ENCODE measurements at places on chromosomes 5 and 9. TPM values are rescaled to one million over a fixed set of nuclear protein-coding genes. Genes with fewer than 3 reads are reported as not detected.

CD180 gene
- 0.22 TPM for polyA plus RNA-seq

RNF130 gene
- 14.8 TPM for polyA plus RNA-seq

IL5 gene
- not detected for polyA plus RNA-seq

NSD1 gene
- 65.4 TPM for polyA plus RNA-seq

ABCA1 gene
- polyA plus RNA-seq = 0.25 TPM

SGTB gene
- 18.4 TPM for polyA plus RNA-seq

RHOBTB3 gene
- polyA plus RNA-seq = 7.7 TPM

MARCOL gene
- not detected for polyA plus RNA-seq

SLCO6A1 gene
- not detected for polyA plus RNA-seq

CCL21 gene
- not detected for polyA plus RNA-seq

PRRX2 gene
- not detected for polyA plus RNA-seq

GFI1B gene
- polyA plus RNA-seq = not detected

GRXCR2 gene
- not detected for polyA plus RNA-seq

OR1J2 gene
- not detected for polyA plus RNA-seq

AK8 gene
- polyA plus RNA-seq = not detected

SLC9A3 gene
- 3.4 TPM for polyA plus RNA-seq

CDH18 gene
- polyA plus RNA-seq = not detected

ACSL6 gene
- polyA plus RNA-seq = 13.6 TPM

LHX3 gene
- not detected for polyA plus RNA-seq

ENTPD2 gene
- not detected for polyA plus RNA-seq

LCN15 gene
- polyA plus RNA-seq = not detected

NRARP gene
- polyA plus RNA-seq = not detected

QSOX2 gene
- polyA plus RNA-seq = 0.52 TPM

C9orf43 gene
- polyA plus RNA-seq = 0.52 TPM
